ENCODE measurements at places on chromosomes 3 and 15.

- no peak for DNase-seq
These were observed 141.9 kb upstream of the SMAD3 start for GRCh38 chr15:66923438-66923881.

DNA sequence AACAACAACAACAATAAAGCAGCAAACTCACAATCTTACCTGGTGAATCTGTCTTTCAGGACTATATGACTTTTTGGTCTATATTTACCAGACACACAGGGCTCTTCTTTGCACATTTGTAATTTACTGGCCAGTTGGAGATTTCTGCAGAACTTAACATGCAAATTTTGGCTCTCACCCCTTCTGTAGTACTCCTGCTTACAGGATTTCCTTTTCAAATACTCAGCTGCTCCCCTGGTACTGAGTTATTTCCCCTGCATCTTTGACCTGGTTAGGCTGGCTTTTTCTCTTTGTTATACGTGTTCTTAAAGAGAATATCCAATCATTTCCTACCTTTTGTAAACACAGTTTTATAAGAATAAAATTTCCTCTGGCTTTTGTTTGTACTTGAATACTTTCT is 228.0 kb downstream of the MBNL1 start:
- no peak for DNase-seq

GRCh38 chr15:25852027-25852426 is 11.1 kb downstream of the ATP10A start:
- DNase-seq, result no peak

DNA sequence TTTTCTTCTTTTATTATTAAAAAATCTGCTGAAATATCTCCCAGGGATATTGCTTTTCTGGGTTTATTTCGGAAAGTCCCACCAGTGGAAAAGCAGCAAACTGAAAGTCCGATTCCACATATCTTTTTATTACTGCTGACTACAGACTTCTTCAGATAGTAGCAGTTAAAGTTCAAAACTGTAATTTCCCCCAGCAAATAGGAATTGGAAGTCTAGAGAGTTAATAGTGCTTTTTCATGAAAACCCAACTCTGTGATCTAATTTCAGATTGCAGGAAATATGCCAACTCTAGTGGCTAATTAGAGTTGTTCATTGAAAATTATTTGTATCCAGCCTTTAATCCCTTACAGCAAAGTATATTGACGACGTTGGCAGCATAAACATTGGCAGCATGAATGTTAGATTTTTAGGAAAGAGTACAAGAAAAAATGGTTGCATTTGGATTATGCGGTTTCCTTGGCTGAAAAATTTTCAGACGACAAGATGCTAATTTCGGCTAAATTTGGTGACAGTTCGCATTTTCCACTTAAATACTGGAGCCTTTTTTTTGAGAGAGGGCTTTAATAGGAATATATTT is 472.9 kb upstream of the CBLB start:
- DNase-seq, result no peak

GRCh38 chr3:185084901-185085300 is 68.0 kb downstream of the C3orf70 start:
- no peak for DNase-seq

DNA sequence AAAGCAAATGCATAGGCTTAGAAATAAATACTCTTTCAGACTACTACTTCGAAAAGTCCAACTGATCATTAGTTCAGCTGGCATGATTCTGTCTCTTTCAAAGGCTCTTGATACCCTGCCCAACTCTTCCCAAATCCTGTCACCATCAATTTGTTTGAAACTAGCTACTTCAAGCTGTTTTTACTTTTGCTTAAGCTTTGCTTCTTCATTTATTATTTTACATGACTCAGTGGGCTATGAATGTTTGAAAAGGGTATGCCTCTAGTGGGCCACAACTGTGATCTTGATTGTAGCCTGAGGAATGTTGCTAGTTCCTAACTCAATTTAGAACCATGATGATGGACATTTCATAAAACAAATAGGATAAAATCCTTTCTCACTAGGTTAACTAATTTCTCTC is 340.8 kb downstream of the NAALADL2 start:
- DNase-seq, result no peak

GRCh38 chr3:75192146-75192616 is 471.9 kb upstream of the FRG2C start:
- DNase-seq, result no peak
